NCI-H1092 (cell line): ENCODE measurements at places on chromosomes 3 and 15.

GRCh38 chr3:195911946-195912270, 3.6 kb upstream of the TNK2 start:
- DNase-seq, result no peak

GRCh38 chr15:40006646-40007045, 32.3 kb downstream of the SRP14 start:
- DNase-seq, result no peak

- no peak for DNase-seq
Observed at GRCh38 chr3:52891615-52892081, 5.7 kb downstream of the STIMATE start.

- no peak for DNase-seq
Observed at GRCh38 chr3:87549208-87549607, 272.8 kb upstream of the POU1F1 start.

- DNase-seq, result no peak
Observed at GRCh38 chr3:122609798-122610559, 32.5 kb downstream of the PARP15 start.

DNA sequence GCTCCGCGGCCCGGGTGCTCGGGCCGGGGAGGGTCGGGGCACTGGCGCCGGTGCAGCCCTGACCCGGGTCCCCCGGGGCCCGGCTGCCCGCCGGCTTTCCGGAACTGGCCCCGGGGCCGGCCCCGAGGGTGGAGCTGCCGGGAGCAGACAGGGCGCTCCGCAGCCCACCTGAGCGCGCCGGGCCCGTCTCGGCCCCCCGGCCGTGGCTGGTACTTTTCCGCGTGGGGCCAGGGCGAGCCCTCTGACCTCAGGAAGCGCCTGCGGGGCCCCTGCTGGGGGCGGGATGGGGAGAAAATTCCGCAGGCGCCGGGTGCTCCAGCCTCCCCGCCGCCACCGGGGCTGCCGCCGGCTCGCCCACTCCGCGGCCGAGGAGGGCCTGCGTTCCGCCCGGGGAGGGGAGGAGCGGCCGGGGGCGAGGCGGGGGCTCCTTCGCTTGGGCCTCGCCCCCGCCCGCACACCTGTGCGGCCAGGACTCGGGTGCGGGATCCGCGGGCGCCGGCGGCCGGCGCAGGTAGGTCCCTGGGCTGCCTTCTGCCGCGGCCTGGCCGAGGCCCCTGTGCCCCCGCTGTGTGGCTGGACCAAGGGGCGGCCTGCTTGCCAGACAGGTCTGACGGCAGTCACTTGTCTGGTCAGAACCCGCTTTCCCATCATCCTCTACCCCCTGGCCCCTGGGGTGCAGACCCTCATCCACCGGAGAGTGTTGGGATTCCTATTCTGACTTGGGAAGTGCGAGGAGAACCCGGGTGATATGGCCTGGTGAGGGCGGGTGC, 3.5 kb downstream of the FURIN start:
- no peak for DNase-seq

DNA sequence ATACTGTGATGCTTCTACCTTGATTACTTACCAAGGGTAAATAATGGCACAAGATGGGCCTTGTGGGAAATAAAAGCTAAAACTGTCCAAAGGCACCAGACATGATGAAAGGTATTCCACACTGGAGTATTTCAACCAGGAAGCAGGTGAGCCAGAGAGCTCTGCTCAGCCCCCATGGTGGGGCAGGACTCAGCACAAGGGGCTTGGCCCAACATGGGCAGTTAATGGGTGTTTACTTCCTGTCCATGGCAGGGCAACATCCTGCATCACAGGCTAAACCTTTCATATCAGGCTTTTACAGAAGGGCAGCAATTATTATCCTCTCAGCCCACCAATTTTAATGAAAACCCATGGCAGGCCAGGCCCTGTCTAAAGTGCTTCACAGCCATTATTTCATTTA, 38.2 kb downstream of the MAGI1 start:
- no peak for DNase-seq

- no peak for DNase-seq
Observed at GRCh38 chr3:73499787-73500186, 125.0 kb downstream of the PDZRN3 start.

DNA sequence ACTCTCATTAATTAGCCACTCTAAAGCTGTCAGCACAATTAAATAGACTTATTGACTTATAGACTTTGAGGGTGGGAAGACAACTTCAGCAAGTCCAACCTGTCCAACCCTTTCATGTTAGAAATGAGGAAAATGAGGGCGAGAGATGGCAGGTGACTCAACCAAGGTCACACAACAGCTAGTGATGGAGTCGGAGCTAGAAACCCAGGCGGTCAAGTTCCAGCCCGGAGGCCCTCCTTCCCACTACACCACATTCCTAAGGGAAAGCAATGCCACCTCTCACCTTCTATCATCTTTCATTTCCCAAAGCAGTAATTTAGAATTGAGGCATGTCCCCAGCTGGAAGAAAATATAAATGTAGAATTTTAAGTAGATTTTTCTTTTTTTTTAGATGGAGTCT, 28.7 kb downstream of the SEMA5B start:
- no peak for DNase-seq
